ENCODE measurements at places on chromosomes 4 and X.
A peak's percentile ranks its signal among the peaks of the same experiment; 100 is the strongest.

DNA sequence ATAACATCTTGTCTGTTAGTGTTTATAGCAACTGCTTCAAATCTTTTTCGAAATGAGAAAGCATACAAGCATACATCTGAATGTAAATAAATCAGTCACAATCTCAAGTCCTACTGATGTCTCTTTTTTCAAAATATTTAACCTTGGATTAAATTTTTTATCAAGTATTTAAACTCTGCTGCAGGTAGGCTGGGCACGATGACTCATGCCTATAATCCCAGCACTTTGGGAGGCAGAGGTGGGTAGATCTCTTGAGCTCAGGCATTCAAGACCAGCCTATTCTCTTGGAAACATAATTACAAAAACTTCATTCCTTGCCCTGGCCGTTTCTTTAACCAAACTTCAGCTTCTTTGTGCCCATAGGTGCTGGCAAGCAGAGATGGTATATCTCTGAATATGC is 540.3 kb upstream of the GALNT7 start:
- DNase-seq, result no peak

- DNase-seq, result peak; percentile 55
Observed at GRCh38 chr4:169492436-169493163, 119.8 kb downstream of the NEK1 start.

- no peak for DNase-seq
Observed at GRCh38 chr4:2799224-2799911, 6.5 kb downstream of the SH3BP2 start.

DNA sequence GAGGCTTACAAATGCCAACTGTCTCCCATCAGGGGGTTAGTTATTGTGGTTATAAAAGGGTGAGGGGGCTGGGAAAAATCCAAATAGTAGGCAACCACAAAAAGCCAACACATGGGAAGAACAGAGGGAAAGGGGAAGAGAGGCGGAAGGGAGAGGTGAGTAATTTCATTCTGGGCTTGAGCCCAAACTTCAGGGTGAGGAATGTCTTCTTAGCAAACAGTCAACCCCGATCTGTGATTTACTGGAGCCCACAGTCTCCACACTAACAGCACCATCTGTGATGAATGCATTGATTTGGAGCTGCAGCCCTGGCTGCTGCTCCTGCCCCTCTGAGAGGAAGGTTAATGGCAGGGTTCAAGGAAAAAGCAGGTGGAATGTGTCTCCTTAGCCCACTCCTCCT is 162.2 kb upstream of the GPR101 start:
- DNase-seq, result no peak

- DNase-seq, result no peak
Observed at GRCh38 chr4:108003982-108004515, 14.4 kb downstream of the HADH start.

DNA sequence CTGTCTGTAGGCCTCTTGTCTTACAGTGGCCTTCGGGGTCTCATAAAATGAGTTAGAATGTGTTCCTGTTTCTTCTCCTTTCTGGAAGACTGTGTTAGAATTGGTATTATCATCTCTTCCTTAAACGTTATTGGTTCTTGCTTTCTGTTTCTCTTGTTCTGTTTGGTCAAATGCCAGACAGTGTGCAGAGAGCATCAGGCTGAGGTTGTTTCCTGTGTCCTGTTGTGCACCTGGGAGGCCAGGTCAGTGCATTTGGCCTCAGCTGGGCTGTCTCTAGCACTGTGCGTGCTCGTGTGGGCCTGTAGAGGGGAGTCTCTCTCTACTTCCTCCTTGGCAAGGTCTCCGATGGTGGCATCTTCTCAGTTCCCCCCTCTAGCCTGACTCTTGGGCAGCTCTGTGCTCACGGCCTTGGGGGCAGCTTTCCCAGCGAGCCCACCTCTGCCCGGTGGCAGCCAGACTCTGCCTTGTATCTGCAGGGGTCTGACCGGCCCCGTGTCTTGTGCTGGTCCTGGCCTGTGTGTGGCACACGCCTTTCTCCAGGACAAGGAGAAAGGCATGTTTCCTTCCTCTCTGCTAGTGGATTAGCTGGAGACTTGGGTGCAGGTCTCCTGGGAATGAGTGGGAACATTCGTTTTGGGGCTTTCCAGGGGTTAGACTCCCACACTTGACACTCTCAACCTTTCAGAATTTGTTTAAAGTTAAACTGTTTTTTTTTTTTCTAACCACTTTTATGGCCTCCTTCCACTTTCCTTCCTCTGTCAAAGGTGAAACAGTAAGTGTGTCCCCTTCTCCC is 62.3 kb downstream of the FAM193A start:
- peak; percentile 72 for DNase-seq

DNA sequence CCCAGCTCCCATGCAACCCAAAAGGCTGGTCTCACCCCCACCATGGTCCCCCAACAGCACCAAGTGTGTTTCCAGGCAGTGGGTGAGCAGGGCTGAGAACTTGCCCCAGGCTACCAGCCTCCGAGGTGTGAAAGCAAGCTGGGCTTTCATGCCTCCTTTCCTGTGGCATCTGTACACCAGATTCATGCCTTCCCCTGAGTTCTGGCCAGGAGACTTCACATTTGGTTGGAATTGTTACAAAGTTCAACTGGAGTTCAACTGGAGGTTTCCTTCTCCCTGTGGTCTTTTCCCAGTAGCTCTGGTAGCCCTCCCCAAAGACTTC is 77.6 kb upstream of the RAB40AL start:
- no peak for DNase-seq

DNA sequence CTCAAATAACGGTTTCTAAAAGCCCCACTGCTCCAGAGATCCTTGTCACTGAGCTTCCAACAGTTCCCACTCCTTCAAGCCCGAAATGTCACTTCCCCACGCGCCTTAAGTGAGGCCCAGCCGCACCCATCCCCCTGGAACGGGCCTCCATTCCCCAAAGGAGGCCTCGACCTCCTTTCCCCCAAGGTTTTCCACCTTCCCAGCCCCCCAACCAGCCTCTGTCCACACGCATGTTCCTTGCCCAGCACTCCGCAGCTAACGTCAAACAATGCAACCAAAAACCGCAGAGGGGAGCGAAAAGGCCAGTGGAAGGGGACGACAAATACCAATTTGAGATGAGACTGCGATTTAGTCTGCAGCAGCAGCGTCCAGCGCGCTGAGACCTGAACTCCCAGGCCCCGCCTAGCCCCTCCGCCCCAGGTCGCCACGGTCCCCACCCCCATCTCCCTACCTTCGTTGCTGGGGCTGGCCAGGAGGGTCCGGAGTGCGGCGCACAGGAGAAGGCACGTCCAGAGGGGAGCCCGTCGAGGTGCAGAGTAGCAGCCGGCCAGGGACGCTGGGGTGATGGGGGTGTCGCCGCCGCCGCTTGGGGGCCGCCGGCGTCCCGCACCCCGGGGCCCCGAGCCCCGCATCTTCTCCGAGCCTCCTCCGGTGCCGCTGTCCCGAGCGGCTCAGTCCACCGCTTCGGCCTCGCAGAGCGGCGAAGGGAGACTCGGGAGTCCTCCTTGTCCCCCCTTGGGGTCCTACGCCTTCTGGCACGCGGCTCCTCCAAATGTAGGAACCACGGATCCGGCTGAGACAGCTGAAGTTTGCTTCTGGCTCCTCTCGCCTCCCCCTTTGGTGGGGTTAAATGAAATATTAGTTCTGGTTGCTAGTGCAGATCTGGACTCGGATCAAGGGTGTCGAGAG is 924 bp downstream of the EPHA5 start:
- DNase-seq, result no peak

DNA sequence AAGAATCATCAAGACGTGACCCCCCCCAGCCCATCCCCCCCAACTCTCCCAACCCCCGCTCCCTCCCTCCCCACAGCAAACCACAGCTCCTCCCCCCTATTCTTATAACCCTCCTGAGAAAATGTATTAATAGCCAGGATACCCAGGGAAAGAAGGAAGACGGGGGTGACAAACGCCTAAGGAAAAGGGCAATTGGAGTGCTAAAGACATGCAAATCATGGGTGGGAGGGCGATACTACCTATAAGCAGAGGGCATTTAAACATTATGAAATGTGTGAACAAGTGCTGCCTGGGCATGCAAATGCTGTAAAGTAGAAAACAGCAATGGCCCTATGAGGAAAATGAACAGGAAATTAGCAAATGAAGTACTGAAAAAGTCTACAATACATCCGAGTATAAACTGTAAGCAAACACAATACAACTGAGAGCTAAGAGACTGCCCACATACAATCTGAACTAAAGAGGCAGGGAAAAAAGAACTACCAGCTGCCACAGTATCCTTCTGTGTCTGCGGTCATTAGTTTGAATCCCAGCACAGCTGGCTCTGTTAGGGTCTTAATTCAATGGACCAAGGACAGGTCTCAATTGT is 2.4 kb downstream of the CXXC4 start:
- DNase-seq, result no peak

GRCh38 chr4:101670897-101671296 is 119.6 kb upstream of the BANK1 start:
- DNase-seq, result no peak

DNA sequence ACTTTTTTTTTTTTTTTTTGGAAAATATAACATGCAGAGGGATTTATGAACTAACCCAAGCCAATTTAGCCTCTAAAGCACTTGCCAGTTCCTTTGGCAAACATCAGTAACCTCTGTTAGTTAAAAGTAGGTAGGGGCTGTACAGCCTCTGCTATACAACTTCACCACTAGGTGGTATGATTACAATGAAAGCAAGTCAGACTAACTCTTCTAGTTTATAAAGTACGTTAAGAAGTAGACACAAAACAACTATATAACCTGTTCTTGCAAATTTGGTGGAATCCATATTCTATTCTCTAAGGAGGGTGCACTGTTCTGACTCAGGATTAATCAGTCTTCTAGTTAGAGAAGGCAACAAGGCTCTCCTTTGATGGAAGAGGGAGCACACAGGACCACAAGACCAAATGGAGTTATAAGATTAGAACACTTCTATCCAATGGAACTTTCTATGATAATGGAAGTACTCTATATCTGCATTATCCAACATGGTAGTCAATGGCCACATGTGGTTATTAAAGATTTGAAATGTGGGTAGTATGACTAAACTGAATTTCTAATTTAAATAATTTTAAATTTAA is 12.8 kb downstream of the AIMP1 start:
- peak; percentile 25 for DNase-seq

- no peak for DNase-seq
Observed at GRCh38 chrX:154056770-154057241, 37.1 kb upstream of the IRAK1 start.

- DNase-seq, result no peak
Observed at GRCh38 chr4:30836231-30836630, 116.1 kb downstream of the PCDH7 start.

GRCh38 chr4:25982962-25983361 is 68.9 kb downstream of the SMIM20 start:
- DNase-seq, result no peak

GRCh38 chrX:139691843-139692505 is 16.0 kb downstream of the MCF2 start:
- DNase-seq, result no peak

DNA sequence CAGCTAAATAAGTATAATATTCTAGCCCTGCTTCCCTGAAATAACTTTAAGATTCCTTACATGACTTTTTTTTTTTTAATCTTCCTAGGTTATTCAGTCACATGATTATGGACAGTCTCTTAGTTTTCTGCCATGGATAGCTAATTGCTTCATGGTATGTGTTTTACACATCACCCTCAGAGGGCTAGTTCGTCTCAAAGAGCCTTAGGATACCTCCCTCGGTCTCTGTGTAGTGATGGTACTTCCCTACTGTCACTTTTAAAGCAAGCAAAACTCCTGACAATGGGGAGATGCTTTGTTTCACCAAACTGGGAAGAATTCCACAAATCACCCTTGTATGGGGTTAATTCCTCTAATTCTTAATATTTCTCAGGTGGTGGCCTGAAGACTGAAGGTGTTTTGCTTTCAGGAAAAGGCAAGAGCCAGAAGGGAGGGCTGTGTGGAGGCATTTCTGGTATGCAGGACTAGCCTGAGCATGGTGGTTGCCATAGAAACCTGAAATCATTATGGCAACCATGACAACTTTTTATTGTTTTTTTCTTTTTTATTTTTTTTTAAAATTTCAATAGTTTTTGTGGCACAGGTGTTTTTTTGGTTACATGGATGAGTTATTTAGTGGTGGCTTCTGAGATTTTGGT is 70.4 kb downstream of the BEX3 start:
- no peak for DNase-seq

- DNase-seq, result no peak
Observed at GRCh38 chr4:5478697-5479096, 229.7 kb downstream of the EVC2 start.

DNA sequence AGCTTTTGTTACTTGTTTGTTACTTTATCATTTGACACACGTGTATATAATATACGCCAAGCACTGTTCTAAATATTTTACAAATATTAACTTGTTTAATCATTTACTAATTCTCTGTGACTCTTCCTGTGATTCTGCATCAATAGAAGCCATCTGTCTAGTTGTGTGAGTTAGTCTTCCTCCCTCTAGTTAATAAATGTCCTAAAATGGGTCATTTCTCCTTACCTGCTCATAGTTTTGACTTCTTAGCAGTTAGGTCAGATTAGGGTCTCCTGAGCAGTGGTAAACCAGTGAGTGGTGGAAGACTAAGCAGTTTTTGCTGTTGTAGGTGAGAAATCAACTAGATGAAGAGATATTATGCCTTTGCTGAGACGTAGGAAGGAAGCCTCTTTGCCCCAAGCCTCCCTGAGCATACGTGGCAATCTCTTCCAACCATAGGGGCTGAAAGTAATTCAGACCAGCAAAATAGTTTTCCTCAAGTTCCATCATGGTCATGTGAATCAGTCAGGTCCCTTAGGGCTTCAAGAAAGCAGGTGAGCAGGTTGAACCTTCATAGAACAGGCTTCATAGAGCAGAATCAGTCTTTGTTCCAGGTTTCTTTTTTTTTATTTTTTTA is 38.7 kb upstream of the THOC2 start:
- no peak for DNase-seq

DNA sequence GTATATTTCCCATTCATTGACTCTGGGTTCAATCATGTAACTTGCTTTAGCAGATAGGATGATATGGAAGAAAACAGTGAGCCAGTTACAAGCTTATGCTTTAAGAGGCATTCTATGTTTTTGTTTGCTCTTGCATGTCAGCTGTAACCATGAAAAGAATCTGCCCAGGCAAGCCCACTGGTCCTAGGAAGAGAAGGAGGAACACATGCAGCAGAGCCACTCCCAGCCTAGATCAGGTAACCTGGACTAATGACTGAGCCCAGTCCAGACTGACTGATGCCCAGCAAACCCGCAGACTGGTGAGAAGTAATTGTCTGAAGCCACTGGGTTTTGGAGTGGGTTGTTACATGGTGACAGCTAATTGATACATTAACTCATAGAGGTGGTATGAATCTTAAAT is 167.9 kb downstream of the COL4A6 start:
- no peak for DNase-seq

- no peak for DNase-seq
Observed at GRCh38 chr4:67933755-67934154, 29.5 kb downstream of the TMPRSS11A start.

DNA sequence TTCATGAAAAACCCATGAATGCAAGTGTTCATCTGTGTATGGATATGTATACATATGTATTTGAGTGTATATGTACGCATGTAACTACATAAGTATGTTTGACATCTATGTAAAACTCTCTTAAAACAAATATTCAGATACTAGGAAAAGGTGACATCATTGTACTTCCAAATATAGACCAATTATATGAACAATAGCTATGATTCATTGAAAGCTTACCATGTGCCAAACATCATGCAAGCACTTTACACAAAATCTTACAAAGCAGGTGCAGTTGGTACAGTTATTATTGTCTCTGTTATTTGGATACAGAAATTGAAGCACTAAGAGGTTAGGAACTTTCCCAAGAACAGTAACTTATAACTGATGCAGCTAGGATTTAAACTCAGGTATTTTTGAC is 21.4 kb downstream of the MAGEB17 start:
- no peak for DNase-seq

GRCh38 chrX:71815121-71815905 is 52.2 kb downstream of the CXorf49B start:
- no peak for DNase-seq

Measured in germinal center (tissue), 1 donor.